HEK293T (cell line): ENCODE measurements at places on chromosomes 4 and X.

DNA sequence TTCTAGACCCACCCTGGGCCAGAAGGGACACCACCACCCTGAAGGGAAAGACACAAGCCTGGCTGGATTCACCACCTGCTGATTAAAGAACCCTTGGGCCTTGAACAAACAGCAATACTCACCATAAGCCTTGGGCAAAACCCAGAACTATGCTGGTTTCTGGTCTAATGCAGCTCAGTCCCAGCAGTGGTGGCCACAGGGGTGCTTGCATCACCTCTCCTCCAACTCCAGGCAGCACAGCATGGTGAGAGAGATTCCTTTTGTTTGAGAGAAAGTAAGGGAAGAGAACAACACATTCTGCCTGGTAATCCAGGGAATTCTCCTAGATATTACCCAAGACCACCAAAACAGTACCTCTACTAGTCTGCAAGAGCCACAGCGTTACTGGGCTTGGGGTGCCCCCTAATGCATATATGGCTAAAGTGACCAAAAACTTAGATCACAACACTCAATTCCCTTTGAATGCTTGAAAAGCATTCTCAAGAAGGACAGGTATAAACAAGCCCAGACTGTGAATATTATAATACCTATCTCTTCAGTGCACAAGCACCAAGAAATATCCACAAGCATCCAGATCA is 25.7 kb downstream of the RNF128 start:
- DNase-seq = no peak

GRCh38 chr4:87803421-87803820 is 4.1 kb downstream of the IBSP start:
- no peak for DNase-seq

DNA sequence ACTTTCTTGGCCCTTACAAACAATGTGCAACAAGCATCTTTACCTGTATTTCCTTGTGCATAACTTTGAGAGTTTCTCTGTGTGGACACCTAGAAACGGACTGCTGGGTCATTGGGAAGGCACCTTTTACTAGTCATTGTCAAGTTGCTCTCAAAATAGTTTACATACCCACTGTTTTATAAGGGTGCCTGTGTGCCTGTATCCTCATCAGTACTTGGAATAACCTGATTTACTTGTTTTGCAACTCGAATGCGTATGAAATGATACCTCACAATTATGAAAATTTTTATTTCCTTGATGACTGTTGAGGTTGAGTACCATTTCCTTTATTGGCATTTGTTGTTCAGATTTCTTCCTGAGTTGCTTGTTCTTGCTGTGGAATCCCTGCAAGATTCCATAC is 150.8 kb downstream of the STIM2 start:
- no peak for DNase-seq

GRCh38 chr4:108465886-108466500 is 154.4 kb upstream of the RPL34 start:
- no peak for DNase-seq

DNA sequence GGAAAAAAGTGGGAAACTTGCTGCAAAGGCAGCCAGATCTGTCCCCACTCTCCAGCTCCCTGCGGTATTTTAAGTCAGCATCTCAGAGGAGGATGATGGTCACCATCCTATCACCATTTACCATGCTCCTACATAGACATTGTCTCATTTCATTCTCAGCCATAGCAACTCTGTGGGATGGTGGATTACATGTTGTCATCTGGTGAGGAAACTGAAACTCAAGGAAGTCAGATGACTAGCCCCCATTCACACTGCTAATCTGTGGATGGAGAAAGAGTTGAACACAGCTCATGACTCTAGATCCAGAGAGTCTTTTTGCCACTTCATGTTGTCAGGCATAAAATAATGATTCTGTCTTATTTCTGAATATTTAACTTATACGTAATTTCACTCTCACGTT is 323.5 kb downstream of the PTTG2 start:
- DNase-seq = no peak

GRCh38 chr4:98518559-98519267 is 139.7 kb downstream of the TSPAN5 start:
- no peak for DNase-seq

- no peak for DNase-seq
These were observed 882 bp downstream of the MRFAP1 start for GRCh38 chr4:6641164-6641970.

DNA sequence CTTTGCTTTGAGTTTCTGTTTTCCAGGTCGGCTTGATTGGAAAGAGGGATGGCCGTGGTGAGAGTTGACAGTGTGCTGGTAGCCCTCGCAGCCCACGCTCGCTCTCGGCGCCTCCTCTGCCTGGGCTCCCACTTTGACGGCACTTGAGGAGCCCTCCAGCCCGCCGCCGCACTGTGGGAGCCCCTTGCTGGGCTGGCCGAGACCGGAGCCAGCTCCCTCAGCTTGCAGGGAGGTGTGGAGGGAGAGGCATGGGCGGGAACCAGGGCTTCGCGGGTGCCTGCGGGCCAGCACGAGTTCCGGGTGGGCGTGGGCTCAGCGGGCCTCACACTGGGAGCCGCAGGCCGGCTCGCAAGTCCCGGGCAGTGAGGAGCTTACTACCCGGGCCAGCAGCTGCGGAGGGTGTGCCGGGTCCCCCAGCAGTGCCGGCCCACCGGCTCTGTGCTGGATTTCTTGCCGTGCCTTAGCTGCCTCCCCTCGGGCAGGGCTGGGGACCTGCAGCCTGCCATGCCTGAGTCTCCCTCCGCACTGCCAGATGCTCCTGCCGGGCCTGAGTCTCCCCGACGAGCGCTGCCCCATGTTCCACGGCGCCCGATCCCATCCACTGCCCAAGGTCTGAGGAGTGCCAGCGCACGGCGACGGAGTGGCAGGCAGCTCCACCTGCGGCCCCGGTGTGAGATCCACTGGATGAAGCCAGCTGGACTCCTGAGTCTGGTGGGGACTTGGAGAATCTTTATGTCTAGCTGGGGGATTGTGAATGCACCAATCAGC is 166.4 kb upstream of the FAT1 start:
- no peak for DNase-seq

DNA sequence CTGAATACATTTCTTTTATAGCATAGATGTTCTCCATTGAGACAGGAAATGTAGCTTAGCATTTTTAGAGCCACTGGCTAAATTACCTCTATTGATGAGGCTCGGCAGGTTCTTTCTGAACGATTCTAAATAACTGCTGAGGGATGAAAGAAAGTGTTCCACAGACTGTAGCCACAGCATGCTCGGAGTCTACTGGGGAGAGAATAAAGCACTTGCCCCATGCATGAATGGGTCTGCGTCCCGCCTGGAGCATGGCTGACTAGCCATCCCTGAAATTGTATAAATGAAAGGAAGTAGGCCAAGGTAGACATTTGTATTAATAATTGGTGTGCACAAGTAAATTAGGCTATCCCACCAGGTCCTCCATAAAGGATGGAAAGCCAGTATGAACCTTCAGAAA is 269.8 kb downstream of the COL25A1 start:
- no peak for DNase-seq
